T-helper 22 cell (primary cell): ENCODE measurements at places on chromosomes 3 and 15.

- no peak for DNase-seq
These were observed 87.5 kb upstream of the CADPS start for GRCh38 chr3:62962714-62963113.

GRCh38 chr3:116356056-116356455, 89.2 kb downstream of the LSAMP start:
- DNase-seq = no peak

- no peak for DNase-seq
These were observed 116.6 kb upstream of the PRR20G start for GRCh38 chr3:127404221-127405009.

GRCh38 chr3:56296361-56296760, 171.9 kb downstream of the ERC2 start:
- DNase-seq = no peak
